ENCODE measurements at places on chromosomes 2 and 18.

DNA sequence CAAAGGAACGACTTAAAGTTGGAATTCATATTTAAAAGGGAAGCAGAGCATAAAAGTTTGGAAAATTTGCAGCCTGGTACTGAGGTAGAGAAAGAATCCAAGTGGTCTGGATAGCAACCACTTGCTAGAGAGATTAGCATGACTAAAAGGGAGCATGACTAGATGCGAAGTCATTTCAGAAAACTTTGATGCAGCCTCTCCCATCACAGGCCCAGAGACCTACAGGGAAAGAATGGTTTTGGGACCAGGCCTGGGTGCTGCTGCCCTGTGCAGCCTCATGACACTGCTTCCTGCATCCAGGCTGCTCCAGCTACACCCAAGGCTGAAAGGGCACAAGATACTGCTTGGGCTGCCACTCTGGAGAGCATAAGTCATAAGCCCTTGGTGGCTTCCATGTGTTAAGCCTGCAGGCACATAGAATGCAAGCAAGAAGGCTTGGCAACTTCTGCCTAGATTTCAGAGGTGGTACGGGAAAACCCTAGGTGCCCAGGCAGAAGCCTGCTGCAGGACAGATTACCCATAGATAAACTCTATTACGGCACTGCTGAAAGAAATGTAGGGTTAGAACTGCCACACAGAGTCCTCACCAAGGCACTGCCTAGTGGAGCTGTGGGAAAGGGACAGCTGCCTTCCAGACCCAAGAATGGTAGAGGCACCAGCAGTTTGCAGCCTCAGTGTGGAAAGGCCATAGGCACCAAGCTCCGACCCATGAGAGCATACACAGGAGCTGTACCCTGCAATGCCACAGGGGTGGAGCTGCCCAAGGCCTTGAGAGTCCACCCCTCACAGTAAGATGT lies 12.6 kb upstream of the CHN1 start:
- DNase-seq, result no peak

GRCh38 chr2:84805250-84805958 lies 75.5 kb downstream of the TRABD2A start:
- no peak for DNase-seq

DNA sequence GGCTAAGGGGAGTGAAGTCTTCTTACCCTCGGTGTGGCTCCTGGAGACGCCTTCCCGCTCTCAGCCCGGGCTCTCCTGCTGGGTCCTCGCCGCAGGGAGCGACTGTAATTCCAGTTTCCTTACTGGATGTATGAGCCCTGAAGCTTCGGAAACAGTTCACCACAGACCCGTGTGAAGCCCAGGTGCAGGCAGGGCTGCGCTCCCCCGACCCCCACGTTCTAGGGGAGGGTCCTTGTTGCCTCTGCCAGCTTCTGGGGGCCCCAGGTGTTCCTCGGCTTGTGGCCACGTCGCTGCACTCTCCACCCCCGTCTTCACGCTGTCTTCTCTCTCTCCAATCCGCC lies 5.1 kb upstream of the ASB1 start:
- DNase-seq, result no peak

- no peak for DNase-seq
Observed at GRCh38 chr2:186659383-186659782, 34.5 kb upstream of the FAM171B start.

GRCh38 chr18:49340446-49340845 lies 120.0 kb downstream of the DYM start:
- no peak for DNase-seq

DNA sequence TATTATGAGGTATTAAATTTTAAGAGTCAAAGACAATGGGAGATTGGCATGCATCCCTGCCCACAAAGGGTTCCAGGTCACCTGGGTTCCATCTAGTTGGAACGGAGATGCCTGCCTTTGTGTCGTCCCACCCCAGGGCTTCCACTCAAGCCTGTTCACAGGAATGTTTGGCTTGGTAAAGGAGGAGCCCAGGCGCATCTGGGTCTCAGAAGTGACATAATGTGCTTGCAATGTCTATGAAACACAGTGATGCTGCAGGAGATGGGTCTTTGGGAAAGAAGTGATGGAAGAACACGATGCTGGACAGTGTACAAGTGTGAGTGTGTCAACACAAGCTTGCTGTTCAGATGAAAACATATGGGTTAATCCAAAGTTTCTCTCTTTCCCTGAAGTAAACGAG lies 49.6 kb upstream of the ZNF396 start:
- DNase-seq, result no peak

DNA sequence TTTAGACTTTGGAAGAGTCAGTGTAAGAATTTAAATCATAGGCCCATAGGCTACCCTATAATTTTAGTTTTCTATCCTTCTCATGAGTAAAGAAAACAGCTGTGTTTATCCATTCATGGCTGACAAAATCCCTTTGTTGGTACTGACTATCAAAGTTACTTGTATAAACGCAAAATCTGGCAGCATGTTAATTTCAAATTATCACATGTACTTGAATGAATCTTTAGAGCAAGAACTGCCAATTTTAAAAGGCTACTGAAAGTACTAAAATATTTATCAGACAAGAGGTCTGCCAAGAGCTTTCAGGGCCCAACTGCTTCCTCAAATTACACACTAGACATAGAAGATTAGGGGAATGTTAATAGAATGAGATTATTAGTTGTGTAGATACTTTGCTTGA lies 66.6 kb downstream of the MYL12B start:
- DNase-seq, result no peak

DNA sequence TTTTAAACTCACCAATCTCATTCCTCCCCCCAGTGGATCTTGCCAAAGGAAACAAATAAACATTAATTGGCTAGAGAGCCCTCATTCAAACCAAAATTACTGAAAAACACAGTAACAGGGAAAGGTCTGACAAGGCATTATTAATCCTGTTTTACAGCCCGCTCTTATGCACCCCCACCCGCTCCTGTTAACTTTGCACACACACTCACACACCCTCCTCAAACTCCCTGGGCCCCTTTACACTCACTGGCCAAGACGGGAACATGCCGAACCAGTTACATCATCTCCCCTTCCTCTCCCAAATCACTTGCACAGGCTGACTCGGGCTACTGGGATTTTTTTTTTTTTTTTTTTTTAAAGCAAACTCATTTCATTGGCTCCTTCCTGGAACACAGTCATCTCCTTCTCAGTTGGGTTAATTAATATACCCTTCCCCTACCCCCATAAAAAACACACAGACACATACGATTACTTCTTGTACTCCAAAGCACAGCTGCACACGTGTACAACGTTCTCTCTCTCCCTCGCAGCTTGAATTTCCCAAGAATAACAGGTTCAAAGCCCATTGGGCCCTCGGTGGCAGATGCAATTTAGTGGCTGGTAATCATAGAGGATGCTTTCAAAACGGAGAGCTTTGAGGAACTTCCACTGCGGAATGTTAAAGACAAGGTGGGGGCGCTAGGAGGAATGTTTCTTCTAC lies 31.8 kb downstream of the KLF7 start:
- peak; percentile 91 for DNase-seq

GRCh38 chr18:46222710-46223360 lies 118.7 kb downstream of the HAUS1 start:
- no peak for DNase-seq

- DNase-seq, result peak; percentile 64
Observed at GRCh38 chr18:58135701-58136331, 91.8 kb downstream of the NEDD4L start.

GRCh38 chr2:45918463-45919159 lies 267.1 kb downstream of the PRKCE start:
- DNase-seq, result peak; percentile 43

GRCh38 chr18:47964053-47964452 lies 33.6 kb upstream of the SMAD2 start:
- no peak for DNase-seq

DNA sequence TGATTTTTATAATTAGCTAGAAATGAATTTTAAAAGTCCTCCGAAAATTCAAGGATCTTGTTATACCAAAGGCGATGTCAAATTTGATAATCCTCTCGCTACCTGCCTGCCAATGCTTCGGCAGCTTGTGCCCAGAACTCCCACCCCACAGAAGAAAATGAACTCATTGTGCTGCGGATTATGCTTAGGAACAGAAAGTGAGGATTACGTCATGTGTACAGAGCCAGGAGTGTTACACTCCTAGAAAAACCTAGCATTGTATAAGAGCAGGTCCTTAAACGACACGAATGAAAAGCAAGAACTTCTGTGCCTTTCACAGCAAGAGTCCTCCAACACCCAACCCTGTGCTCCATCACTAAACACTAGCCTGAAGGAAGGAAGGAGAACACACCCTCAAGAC lies 168.3 kb downstream of the RNF152 start:
- DNase-seq, result no peak

- no peak for DNase-seq
Observed at GRCh38 chr2:44016282-44016681, 20.5 kb upstream of the LRPPRC start.

DNA sequence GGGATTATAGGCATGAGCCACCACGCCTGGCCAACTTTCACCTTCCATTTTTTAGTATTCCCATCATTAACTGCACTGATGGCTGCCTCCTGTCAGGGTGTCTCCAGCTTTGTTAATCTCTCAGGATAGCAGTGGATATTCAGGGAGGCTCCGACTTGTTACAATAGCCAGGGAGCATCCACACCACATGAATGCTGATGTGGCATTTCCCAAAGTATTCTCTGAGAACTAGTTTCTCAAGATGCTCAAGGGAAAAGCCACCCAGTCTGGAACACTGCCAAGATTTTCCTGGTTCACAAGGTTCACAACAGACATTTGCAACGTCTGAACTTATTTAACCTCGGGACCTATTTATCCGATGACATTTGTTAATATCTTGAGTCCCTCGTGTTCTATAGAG lies 33.8 kb downstream of the ZNF519 start:
- DNase-seq, result no peak

- no peak for DNase-seq
Observed at GRCh38 chr18:3014503-3015203, 1.7 kb upstream of the LPIN2 start.

Data from NCI-H446 (cell line).